ENCODE measurements at places on chromosomes 4 and X.

GRCh38 chr4:19033816-19034733 is 1012.5 kb upstream of the LCORL start:
- no peaks in the 10 kb centered on the region for H3K27me3 ChIP-seq
- no peaks in the 10 kb centered on the region for H3K4me1 ChIP-seq
- no peak overlapping the region for H3K27ac ChIP-seq
- no peak for DNase-seq

DNA sequence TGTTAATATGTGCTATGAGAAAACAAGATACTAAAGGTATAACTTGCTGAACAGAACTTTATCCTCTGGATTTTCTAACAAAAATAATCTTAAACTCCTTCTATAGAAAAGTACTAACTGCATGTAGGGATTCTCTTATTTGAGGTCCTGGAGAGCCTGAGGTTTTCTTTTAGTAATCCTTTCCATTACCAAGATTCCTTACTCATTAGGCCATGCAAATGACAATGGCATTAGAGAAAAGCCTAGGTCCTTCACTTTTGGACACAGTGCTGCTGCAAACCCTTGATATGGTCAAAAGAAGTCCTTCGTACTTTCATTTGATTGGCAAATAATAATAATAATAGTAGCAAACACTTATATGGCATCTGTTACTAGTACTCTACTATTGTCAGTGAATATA is 3.2 kb downstream of the MMRN1 start:
- H3K4me1 ChIP-seq = peaks cover 8% of the 10 kb centered on the region
- H3K36me3 ChIP-seq = no peaks in the 10 kb centered on the region
- H3K4me3 ChIP-seq = no peak overlapping the region

- peaks cover 13% of the 10 kb centered on the region for H3K4me1 ChIP-seq
- H3K36me3 ChIP-seq = no peaks in the 10 kb centered on the region
- H3K27ac ChIP-seq = no peak overlapping the region
- no peaks in the 10 kb centered on the region for H3K27me3 ChIP-seq
Observed at GRCh38 chr4:138978028-138978585, 37.5 kb upstream of the NOCT start.

DNA sequence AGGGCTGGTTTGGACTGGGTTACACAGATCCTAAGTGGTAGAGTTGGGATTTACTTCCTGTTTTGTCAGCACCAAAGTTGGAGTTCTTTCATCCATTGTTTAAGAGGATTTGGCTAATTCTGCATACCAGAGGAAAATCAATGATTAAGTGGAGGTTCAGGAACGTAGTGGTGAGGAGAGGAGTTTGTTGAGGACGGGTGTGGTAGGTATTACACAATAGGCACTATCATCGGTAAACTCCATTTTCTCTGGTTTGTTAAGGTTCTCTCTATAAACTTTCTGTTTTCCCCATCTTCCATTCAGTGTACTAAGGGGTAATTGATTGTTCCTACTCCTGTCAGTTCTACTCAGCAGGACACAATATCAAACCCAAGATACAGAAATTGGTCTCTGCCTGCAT is 107.5 kb upstream of the VCX2 start:
- H3K36me3 ChIP-seq = no peaks in the 10 kb centered on the region
- DNase-seq = no peak
- H3K27me3 ChIP-seq = no peaks in the 10 kb centered on the region
- H3K4me1 ChIP-seq = no peaks in the 10 kb centered on the region
- H3K4me3 ChIP-seq = no peak overlapping the region

DNA sequence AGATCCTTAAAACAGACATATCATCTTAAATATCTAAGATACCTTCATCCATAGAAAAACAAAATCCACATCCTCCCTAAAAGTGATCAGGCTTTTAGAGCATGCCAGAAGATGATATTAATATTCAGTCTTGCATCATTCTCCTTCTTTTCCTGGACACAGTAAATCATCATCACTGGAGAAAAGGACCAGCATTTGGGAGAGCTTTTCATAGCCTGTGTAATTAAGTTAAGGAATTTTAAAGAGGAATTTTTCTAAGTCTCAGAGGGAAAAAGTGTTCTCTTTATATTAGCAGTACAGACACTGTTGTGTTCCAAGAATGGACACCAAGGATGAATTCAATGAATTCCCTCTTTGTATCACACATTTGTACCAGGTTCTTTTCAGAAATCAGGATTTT is 696 bp downstream of the SCRG1 start:
- no peaks in the 10 kb centered on the region for H3K4me1 ChIP-seq
- no peaks in the 10 kb centered on the region for H3K27me3 ChIP-seq
- DNase-seq = no peak
- no peak overlapping the region for H3K4me3 ChIP-seq
- peaks cover 12% of the 10 kb centered on the region for H3K36me3 ChIP-seq

GRCh38 chr4:110742143-110742542 is 119.3 kb upstream of the PITX2 start:
- no peak for DNase-seq
- H3K27me3 ChIP-seq = no peaks in the 10 kb centered on the region

DNA sequence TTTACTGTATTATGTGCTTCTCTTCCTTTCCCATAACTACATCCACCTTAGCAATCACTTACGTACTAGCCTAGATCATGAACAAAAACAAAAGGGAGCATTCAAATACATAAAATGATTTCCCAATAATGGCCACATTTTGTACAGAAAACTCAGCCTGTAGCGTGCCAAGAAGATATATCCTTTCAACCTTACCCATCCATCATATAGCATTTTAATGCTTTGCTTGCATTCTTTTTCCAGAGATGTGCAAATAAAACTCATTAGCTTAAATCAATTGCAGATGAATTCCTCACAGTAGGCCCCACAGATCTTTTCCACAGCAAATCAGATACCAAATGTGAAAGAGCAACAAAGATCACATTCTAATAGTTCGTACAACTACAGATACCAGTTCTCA is 20.8 kb downstream of the GRSF1 start:
- H3K36me3 ChIP-seq = peaks cover 64% of the 10 kb centered on the region
- no peak for DNase-seq
- no peaks in the 10 kb centered on the region for H3K4me1 ChIP-seq
- no peak overlapping the region for H3K27ac ChIP-seq

DNA sequence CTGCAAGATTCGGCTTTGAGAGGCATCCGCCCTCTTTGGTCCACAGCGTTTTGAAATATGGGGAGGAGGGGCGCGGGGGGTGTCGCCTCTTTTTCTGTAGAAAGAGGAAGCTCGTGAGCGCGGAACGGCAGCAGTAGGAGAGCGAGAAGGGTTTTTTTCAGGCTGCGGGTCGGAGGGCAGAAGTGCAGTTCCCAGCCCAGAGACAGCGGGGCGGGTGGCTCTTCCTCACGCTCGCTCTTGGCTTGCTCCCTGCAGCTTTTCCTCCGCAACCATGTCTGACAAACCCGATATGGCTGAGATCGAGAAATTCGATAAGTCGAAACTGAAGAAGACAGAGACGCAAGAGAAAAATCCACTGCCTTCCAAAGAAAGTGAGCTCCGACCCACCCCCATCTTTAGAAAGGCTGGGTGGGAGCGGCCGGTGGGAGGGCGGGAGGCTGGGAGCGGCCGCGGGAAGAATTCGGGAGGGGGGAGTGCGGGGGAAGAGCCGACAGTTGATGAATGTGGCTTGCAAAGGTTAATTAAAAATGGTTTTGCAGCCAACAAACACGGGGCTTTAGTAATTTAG is 1.2 kb downstream of the TMSB4X start:
- no peaks in the 10 kb centered on the region for H3K4me1 ChIP-seq
- H3K4me3 ChIP-seq = peak overlapping the region; percentile 98
- no peaks in the 10 kb centered on the region for H3K36me3 ChIP-seq
- peak overlapping the region; percentile 97 for H3K27ac ChIP-seq
- DNase-seq = no peak

DNA sequence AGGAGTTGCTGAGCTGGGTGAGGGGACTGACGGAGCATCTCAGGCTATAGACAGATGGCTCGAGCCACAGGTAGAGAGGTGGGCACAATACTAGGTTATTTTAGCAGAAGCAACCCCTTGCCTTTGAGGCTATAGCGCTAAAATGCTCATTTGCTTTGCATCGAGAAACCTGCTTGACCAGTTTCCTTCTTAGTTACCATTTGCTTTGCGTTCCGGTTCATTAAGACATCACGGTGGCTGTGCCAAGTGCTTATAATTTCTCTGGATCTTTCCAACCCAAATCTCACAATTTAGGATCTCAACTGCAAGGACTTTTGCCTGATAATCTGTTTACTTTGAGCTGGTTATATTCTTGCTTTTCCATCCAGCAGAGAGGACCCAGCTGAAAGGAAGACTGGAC is 40.8 kb downstream of the DLG3 start:
- H3K4me3 ChIP-seq = no peak overlapping the region
- H3K27me3 ChIP-seq = no peaks in the 10 kb centered on the region
- no peak for DNase-seq
- peaks cover 18% of the 10 kb centered on the region for H3K4me1 ChIP-seq

- H3K36me3 ChIP-seq = no peaks in the 10 kb centered on the region
- peak overlapping the region; percentile 21 for H3K27ac ChIP-seq
- DNase-seq = no peak
- H3K4me1 ChIP-seq = no peaks in the 10 kb centered on the region
- no peak overlapping the region for H3K4me3 ChIP-seq
- no peaks in the 10 kb centered on the region for H3K27me3 ChIP-seq
Observed at GRCh38 chr4:95701500-95702170, 138.3 kb upstream of the PDHA2 start.

DNA sequence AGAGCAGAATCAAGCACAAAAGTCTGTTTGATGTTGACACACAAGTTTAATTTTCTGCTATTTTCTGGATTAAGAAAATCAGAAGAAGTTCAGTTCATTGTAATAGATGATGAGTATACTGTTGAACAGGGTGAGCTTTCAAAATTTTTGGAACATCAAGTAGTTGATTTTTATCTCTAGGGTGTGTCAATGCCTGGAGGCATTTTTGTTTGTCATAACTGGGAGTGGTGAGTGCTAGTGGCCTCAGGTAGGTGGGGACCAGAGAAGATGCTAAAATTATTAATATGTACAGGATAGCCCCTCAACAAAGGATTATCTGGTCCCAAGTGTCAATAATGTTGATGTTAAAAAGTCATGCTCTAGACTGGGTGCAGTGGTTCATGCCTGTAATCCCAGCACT is 279.7 kb upstream of the GNPDA2 start:
- no peaks in the 10 kb centered on the region for H3K36me3 ChIP-seq
- DNase-seq = no peak
- no peak overlapping the region for H3K4me3 ChIP-seq
- H3K27me3 ChIP-seq = no peaks in the 10 kb centered on the region
- no peaks in the 10 kb centered on the region for H3K4me1 ChIP-seq
- H3K27ac ChIP-seq = no peak overlapping the region

GRCh38 chr4:154024097-154024694 is 235.3 kb upstream of the SFRP2 start:
- no peak overlapping the region for H3K4me3 ChIP-seq
- no peak for DNase-seq
- H3K27ac ChIP-seq = no peak overlapping the region
- H3K4me1 ChIP-seq = no peaks in the 10 kb centered on the region

DNA sequence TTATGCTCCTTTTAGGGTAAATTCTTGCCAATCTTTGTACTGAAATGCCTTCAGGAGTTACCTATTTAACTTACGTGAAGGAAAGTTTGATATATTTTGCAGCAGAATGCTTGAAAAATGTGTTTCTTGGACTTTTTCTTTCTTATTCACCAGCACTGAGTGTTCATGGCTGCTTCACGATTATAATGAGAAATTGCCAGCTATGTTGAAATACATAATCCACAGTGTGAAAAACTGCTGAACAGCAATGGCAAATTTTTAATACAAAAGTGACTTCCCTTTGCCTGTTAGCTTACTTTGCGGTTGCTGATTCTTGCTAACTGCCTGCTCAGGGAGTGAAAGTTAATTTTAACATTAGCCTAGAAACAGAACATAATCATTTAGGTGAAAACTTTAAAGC is 153.8 kb upstream of the SLC4A4 start:
- H3K27ac ChIP-seq = no peak overlapping the region
- peaks cover 3% of the 10 kb centered on the region for H3K27me3 ChIP-seq
- no peak for DNase-seq
- no peaks in the 10 kb centered on the region for H3K4me1 ChIP-seq

DNA sequence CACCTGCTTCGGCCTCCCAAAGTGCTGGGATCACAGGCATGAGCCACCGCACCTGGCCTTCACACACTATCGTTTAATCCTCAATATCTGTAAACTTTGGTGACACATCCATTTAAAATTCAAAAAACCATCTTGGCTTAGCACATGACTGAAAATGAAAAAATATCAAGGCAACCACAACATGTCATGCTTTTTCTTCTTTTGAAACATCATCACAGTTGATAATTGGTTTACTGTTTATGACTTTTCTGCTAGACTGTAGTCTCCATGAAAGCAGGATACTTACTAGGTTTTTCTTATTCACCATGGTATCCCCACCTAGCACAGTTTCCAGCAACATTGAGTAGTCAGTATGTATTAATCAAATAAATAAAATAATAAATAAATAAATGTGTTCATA is 11.0 kb downstream of the GNRHR start:
- no peak for DNase-seq
- H3K4me3 ChIP-seq = no peak overlapping the region
- H3K36me3 ChIP-seq = no peaks in the 10 kb centered on the region
- H3K27me3 ChIP-seq = no peaks in the 10 kb centered on the region
- no peaks in the 10 kb centered on the region for H3K4me1 ChIP-seq

- H3K4me1 ChIP-seq = no peaks in the 10 kb centered on the region
- H3K27me3 ChIP-seq = no peaks in the 10 kb centered on the region
- no peak overlapping the region for H3K27ac ChIP-seq
- no peak overlapping the region for H3K4me3 ChIP-seq
- H3K36me3 ChIP-seq = no peaks in the 10 kb centered on the region
Observed at GRCh38 chr4:14671146-14671545, 331.1 kb upstream of the CPEB2 start.

DNA sequence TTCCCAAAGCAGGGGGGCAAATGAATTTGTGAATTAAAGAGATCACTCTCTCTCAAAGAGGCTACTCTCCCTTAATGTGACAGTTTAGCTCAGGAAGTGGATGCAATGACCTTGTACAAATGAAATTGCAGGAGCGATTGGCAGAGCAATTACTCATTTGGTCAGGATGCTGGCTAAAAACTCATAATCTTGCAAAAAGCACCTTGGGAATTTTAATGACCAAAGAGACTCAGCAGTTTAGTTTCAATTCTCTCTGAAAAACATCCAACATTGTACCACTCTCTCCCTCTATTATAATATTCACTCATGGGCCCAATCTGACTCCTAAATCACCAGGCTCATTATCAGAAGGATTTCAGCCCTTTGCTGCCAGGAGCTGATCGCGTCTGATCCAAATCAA is 26.1 kb downstream of the PDGFC start:
- no peak for DNase-seq
- H3K27ac ChIP-seq = no peak overlapping the region
- no peaks in the 10 kb centered on the region for H3K36me3 ChIP-seq
- no peaks in the 10 kb centered on the region for H3K27me3 ChIP-seq

- no peaks in the 10 kb centered on the region for H3K36me3 ChIP-seq
- no peaks in the 10 kb centered on the region for H3K27me3 ChIP-seq
- no peak overlapping the region for H3K4me3 ChIP-seq
- H3K27ac ChIP-seq = no peak overlapping the region
Observed at GRCh38 chrX:47664737-47665136, 5.8 kb upstream of the UXT start.

DNA sequence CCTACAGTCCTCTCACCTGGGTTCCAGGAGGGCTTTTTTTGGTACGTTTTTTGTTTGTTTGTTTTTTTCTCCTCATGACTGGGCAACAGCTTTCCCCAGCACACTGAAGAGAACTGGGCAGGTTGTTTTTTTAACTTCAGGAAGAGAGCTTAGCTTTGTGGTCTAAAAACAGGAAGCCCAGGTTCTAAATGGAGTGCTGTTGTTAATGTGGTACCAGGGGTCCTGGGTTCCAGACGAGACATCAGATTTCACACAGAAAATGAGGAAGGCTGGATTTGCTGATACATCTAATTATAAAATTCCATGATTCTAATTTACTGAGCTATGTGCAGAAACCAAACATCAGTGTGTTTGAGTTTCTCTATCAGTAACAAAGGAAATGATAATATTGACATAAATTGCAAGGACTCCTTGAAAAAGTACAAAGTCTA is 4.2 kb downstream of the MYOZ2 start:
- H3K27me3 ChIP-seq = no peaks in the 10 kb centered on the region
- H3K4me3 ChIP-seq = peak overlapping the region; percentile 58
- DNase-seq = no peak
- peaks cover 22% of the 10 kb centered on the region for H3K36me3 ChIP-seq
